ENCODE measurements at places on chromosomes 4 and X. TPM values are rescaled to one million over a fixed set of nuclear protein-coding genes. Genes with fewer than 3 reads are reported as not detected.

- DNase-seq, result peak; percentile 45
- no peaks in the 10 kb centered on the region for H3K36me3 ChIP-seq
- no peaks in the 10 kb centered on the region for H3K27me3 ChIP-seq
- peak overlapping the region; percentile 51 for H3K27ac ChIP-seq
Measured at GRCh38 chrX:74450803-74451449, 29.6 kb downstream of the SLC16A2 start.

The GAGE12J gene
- not detected for total RNA-seq

DNA sequence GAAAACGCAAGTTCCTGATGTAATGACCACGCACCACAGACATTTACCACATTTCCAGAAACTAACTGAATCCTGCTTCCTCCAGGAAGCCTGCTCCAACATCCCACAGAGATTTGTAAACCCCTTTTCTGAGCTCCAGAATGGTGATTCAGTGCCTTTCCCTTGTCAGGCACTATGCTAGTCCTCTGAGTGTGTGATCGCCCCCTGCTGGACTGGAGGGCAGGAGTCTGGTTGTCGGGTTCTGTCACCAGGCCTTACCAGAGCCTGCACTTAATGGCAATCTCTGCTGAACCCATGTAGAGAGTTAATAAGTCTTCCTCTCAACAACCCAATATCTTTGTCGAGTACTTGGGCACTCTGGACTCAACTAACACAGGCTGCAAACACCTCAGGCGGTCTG is 14.5 kb upstream of the KDM5C start:
- H3K4me1 ChIP-seq, result peaks cover 4% of the 10 kb centered on the region
- H3K27me3 ChIP-seq, result no peaks in the 10 kb centered on the region
- DNase-seq, result peak; percentile 52
- no peak overlapping the region for H3K27ac ChIP-seq
- H3K4me3 ChIP-seq, result no peak overlapping the region

DNA sequence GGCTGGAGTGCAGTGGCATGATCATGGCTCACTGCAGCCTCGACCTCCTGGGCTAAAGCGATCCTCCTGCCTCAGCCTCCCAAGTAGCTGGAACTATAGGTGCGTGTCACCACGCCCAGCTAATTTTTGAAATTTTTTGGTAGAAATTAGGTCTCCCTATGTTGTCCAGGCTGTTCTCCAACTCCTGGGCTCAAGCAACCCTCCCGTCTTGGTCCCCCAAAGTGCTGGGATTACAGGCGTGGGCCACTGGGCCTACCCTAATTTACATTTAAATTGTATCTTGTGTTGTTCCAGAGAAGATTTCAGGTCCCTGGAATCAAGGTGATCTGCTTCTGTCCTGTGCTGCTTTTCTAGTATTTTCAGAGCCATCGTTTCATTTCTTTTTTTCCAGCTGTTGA is 1.2 kb upstream of the LRPAP1 start:
- DNase-seq, result no peak
- H3K4me1 ChIP-seq, result peaks cover 26% of the 10 kb centered on the region
- H3K27me3 ChIP-seq, result peaks cover 6% of the 10 kb centered on the region
- no peak overlapping the region for H3K27ac ChIP-seq

The ASB5 gene
- not detected for total RNA-seq

The GPR173 gene
- not detected for total RNA-seq

- H3K4me1 ChIP-seq, result peaks cover 9% of the 10 kb centered on the region
- no peak overlapping the region for H3K4me3 ChIP-seq
- no peaks in the 10 kb centered on the region for H3K36me3 ChIP-seq
- no peak overlapping the region for H3K27ac ChIP-seq
Measured at GRCh38 chr4:183831683-183832082, 73.4 kb upstream of the STOX2 start.

DNA sequence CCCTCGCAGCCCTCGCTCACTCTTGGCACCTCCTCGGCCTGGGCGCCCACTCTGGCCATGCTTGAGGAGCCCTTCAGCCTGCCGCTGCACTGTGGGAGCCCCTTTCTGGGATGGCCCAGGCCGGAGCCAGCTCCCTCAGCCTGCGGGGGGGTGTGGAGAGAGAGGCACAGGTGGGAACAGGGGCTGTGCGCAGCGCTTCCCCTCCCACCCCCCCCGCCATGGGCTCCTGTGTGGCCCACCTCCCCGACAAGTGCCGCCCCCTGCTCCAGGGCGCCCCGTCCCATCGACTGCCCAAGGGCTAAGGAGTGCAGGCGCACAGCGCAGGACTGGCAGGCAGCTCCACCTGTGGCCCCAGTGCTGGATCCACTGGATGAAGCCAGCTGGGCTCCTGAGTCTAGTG is 220.2 kb downstream of the STPG2 start:
- no peak overlapping the region for H3K4me3 ChIP-seq
- no peaks in the 10 kb centered on the region for H3K36me3 ChIP-seq
- DNase-seq, result no peak
- H3K27me3 ChIP-seq, result no peaks in the 10 kb centered on the region
- no peak overlapping the region for H3K27ac ChIP-seq

The ODAPH gene
- total RNA-seq, result not detected

The HSFX3 gene
- not detected for total RNA-seq

All from activated naive CD4-positive, alpha-beta T cell treated with anti-CD3 and anti-CD28 coated beads for 36 hours (primary cell).